Epithelial cell of esophagus (primary cell): ENCODE measurements at places on chromosomes 5 and 9.

DNA sequence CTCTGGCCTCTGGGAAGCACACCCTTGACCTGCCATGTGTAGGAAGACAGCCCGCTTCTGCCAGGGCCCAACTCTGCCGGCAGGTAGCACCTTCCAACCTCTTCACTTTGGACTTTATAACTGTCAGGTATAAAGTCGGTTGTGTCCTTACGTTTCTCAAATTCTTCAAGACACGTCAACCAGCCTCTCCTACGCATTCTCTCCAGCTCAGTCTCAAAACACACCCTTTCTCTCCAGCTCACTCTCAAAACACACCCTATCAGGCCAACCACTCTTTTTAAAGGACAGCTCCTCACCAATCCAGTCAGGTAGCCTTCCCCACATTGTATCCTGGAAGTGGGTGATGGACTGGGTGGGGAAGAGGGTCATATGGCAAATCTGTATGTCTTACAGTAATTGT lies 13.5 kb downstream of the FXN start:
- DNase-seq: peak; percentile 5

DNA sequence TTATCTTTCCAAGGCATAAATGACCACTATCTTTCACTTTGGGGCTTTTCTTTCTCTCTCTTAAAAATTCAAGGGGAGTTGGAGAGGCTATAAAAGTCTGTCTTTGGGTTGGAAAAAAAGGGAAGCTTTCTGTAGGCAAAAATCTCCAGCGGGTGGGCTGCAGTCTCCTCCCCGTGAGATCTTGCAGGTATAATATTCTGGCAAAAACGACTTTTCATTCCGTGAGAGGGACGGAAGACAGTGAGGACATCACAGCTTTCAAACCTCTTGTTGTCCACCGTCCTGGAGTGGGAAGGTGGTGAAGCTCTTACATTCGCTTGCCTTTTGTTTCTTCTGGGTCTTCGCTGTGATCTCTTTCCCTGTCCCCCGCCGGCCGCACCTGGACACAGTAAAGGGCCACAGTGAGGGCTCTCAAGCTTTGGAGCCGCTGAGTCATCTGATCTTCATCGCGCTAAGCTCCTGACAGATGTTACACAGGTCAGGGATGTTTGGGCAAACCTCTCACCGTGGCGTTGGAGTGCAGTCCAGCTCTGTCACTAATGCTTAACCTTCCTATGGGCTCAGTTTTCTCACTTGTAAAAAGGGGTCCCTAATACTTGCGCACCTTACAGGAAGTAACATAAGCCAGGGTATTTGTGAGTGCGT lies 61.9 kb upstream of the MEGF10 start:
- DNase-seq: no peak

DNA sequence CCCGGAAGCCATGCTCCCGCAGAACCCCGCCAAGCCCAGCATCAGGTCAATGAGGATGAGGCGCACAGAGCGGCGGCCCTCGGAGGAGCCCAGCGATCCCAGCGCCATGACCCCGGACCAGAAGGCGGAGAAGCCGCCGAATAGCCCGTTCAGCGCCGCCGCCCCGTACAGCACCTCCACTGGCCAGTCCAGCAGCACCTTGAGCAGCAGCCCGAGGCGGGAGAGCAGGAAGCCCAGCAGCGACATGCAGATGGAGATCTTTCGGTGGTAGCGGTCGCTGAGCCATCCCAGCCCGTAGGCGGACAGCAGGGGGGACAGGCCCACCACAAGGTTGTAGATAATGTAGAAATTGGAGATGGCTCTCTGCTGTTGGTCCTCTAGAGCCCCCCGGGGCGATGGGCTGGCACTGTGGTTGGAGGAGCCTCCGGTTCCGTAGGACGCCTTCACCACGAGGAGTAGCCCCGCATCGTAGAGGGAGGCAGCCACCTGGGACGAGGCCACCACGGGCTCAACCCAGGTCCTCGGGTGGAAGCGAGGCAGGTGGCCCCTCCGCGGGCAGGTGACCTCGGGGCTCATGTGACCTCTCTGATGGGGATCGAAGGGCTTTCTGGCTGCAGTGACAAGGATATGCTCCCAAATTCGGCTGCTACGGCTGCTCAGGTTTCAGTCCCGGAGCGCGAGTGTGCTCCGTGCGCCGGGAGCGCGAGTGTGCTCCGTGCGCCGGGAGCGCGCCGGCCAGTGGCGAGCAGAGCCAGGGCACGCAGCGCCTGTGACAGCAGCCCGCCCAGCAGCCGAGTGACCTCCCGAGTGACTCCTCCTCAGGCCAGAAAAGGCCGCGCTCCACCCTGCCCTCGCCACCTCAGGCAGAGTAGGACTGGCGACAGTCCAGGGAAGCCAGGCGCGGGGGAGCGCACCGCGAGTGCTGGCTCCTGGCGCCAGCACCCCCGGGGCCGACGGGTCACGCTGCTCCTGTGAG lies at the start of gene SLC46A2:
SLC46A2 (minus strand) TSS at position 771 of the 976 bp plus-strand sequence; CDS start at position 576, 195 bp downstream.
- peak; percentile 17 for DNase-seq

DNA sequence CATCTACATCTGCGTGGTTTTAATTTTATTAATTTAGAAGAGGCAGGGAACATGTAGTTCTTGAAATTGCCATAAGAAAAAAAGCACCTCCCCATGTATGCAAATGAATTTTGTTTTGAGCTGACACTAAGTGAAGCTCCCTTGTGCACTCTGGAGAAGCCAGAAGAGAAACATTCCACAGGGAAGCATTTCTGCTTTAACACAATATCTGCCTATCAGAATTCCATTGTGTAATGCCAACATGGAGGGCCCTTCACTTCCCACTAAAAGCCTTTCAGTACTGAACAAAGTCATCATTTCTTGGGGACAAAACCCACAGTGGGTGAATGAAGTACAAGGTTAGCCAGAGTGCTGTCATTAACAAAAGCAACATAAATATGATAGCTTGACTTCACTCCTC lies 59.7 kb downstream of the PRELID2 start:
- no peak for DNase-seq

DNA sequence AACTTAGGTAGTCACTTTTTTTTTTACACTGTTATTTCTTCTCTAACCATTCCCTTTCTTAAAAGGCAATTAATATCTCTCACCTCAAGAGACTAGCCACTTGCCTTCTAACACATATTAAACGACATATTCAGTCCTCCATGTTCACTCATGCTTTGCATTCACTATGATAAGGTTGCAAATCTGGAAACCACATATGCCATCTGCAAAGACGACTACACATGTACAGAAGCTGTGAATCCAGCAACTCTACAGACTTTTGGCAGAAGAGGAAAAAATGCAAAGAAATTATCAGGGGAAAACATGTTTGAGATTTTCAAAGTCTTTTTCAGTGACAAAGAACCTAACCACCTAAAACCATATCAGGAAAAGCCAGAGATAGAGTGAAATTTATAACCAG lies 112.1 kb downstream of the EPB41L4A start:
- no peak for DNase-seq

- DNase-seq: no peak
Measured at GRCh38 chr5:42951293-42951840, 88.8 kb downstream of the ANXA2R start.

- no peak for DNase-seq
Measured at GRCh38 chr5:14752497-14753071, 88.1 kb downstream of the OTULIN start.

DNA sequence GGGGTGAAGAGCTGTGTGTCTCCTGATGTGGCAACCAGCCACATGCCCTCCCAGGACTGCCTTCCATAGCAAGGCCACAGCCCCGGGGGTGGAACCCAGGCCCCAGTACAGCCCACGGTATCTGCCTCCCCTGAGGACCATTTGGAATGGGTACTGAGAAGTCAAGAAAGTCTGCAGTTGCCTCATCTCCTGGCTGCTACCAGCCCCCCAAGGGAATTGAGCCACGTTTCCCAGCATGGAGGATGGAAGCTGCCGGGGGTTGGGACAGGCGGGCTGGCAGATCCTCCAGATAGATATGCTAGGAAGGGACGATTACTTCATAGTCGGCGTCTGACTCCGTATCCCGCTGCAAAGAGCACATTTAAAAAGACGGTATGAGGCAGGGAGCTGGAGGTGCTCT lies 5.5 kb upstream of the DMRT2 start:
- DNase-seq: no peak

- no peak for DNase-seq
Measured at GRCh38 chr9:93597142-93597706, 20.8 kb downstream of the PHF2 start.

- DNase-seq: peak; percentile 36
Measured at GRCh38 chr5:93746406-93747056, 5.1 kb upstream of the POU5F2 start.

DNA sequence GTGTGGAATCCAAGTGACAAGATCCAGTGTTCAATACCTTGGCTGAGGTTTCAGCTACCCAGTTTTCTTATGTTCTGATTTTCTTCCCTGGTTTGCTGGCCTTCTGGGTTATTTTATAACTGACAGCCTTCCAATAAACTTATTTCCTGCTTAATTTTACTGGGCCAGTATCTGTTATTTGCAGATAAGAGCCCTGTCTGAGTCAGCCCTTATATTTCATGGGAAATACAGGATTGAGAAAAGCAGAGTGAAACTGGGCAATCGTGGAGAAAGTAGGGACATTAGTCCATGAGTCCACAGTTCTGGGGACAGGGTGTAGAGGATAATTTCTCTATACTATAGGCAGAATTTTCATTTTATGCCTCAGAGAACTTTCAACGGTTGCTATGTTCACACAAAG lies 32.3 kb downstream of the TMEM167A start:
- no peak for DNase-seq

DNA sequence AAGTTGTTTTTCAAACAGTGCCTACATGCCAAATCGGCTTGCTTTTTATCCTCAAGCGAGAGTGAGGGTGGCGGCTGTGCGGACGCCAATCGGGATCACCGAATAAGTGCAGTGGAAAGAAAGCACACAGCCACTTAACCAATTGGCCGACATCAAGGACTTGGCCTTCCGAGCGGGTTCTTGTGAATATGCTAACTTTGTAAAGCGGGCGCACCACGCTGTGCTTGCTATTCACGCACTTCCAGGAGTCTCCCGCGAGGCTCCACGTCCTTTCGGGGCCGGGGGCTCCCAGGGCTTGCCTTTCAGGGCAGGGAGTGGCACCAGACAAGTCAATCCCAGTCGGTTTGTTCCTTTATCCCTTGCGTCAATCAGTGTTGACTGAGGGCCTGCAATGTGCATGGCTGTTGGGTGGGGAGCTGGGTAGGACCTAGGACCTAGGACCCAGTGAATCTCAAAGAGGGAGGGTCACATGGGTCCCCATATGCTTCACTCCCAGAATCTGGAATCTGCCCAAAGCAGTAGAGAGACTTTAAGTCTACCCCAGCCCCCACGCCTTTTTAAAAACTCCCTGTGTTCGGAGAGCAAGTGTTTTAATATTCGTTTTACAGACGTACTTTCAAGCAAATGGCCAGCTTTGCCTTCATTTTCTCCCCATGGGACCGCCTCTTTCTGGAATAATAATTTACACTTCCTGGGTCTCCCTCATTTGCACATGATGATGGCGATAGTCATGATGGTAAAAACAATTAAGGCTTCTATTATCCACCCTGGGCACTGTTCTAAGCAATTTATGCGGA lies 2.0 kb upstream of the GCNT4 start:
- DNase-seq: peak; percentile 48

- DNase-seq: peak; percentile 43
Measured at GRCh38 chr5:45038366-45038987, 229.7 kb downstream of the MRPS30 start.

DNA sequence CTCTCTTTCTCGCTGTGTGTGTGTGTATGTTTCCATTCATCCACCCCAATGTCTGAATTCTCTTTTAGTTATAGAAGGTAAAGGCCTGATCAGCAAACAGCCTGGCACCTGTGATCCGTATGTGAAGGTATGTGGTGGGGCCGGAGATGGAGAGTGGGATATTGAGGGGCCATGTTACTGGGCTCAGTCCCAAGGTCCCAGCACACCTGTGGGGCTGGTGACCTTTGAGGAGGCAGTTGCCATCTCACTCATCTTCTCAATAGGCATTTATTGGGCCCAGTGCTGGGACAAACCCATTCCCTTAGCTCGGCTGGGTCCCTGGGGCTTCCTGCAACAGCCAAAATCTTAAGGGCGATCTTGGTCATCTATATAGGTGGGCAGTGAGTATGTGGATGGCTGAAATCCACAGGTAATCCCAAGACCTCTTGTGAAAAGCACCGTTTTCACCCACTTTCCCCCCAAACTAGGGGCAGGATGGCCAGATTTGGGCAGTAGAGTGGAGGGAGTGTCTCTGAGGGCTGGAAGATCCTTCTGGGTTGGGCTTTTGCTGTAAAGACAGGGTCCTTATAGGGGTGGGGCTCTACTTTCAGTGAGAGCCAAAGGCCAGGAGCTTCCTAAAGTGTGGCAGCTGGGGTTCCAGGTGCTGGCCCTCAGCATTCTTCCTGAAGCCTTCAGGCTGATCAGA lies 19.6 kb downstream of the RGS3 start:
- no peak for DNase-seq

DNA sequence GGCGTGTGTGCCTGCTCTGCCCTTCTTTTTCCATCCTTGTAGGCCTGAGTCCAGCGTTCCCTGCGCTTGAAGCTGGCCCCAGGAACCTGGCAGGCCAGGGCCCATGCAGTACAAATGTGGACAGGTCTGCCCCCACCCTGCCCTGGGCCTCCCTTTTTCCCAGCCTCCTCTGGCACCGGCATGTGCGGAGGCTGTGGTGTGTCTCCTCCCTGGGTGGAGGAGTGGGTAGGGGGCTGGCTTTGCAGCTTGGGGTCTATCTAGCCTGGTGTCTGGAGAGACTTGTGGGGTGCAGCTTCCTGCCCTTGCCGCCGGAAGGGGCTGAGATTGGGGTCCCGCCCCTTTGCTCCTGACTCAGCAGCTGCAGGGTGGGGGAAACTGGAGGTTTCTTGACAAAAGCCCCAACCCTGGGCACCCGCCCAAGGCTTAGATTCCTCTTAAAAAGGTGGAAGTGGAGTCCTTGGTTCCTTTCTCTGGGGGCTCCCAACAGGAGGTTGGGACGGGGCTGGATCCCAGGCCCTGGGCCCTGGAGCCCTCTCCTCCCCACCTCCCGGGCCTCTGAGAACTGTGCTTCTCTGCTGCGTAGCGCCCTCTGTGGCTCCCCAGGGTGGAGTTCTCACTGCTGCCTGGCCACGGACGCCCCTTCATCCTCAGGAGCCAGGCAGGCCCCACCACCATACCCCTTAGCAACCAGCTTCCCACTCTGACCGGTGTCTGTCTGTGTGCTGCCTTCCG lies 18.0 kb downstream of the RXRA start:
- no peak for DNase-seq

DNA sequence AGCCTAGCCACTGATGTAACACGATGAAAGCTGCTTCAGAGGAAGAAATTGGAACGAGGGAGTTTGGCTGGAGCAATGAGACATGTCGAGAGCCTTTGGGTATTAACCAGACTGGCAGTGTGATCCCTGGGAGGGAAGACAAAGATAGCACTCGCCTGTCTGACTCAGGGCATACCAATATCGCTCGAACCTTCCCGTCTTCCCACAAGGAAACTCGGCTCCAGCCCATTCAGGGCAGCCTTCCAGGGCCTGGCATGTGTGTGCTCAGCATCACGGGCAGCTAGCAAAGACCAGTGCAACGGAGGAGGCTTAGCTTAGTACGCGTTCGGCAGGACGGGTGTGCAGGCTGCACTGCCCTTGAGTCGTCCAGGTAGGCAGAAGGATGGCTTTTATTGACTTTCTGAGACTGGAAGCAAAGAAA lies 356.9 kb upstream of the WWC1 start:
- peak; percentile 66 for DNase-seq

DNA sequence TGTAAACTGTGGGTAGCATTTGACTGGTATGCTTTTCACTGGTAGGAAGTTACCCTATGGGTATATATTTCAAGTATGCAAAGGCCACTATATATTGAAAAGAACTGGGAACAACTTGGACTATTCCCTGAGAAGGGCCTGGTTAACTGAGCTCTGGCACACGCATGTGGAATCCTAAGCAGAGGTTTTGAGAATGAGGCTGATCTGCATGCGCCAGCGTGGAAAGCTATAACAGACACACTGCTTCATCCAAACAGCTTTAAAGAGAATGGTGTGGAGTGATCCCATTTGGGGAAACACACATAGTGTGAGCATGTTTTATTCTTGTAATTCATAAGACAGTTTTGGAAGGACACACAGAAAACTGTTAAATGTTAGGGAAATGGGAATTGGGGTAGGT lies 8.4 kb downstream of the NSG2 start:
- no peak for DNase-seq
